ENCODE measurements at places on chromosomes 7 and 10.

GRCh38 chr10:80770239-80770638 is 232.5 kb downstream of the SH2D4B start:
- no peak for DNase-seq

DNA sequence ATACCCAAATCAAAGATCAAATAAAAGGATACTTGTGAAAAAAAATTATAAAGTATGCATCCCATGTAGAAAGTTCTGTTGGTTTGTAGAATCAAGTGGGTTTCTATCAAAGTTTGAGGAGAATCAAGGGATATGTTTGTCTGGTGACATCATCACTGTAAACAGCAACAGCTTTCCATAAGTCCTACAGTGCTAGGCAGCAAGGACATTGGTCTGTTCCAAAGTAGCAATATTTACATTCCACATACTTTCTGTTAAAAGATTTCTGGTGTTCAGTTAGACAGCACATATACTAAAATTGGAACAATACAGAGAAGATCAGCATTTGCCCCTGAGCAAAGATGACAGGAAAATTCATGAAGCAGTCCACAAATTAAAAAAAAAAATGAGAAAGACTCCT is 683.9 kb downstream of the XPNPEP1 start:
- no peak for DNase-seq

DNA sequence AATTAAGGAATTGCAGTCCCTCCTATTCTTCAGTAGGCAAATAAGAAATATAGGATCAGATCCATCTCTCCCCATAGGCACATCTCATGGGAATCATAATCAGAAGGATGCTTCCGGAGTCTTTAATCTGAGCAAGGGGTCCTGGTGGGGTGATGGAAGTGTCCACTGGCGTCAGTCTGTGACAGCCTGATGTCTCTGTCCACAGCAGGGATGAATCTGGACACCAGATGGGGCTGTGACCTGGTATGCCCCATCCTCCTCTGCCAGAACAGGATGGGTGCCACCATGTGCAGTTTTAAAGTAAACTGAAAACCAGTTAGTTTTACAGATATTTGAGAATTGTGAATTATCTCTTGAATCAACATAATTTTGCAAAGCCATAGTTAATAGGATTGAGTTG is 148.7 kb downstream of the C1GALT1 start:
- no peak for DNase-seq

DNA sequence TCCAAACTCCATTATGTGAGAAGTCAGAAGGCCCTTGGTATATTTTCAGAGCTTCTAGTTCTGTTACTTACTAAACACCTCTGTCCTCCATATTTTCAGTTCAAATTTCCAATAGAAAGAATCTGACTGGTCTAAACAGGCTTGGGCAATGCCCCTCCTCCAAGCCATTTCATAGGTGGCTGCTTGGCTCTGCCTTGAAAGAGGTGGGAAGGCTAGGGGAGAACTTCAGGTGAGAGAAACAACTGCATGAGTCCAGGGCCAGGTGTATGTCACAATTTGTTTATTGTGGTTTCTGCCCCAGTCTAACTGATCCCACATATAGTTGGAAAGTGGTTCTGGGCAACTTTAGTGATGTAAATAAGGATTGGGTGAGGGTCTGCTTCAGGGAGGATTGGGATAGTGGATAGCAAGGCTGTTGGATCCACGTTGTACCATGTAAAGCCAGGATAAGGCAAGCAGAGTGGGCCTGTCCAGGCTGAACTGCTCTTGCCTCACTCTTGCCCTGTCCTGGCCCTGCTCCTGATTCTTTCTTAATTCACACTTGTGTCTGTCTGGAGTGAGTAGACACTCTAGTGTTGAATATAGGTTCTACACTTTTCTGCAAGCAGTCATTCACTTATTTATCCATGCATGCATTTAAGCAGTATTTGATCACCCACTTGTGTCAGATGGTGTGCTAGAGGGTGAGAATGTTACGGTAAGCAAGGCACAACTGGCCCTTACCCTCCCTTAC is 67.5 kb upstream of the COMTD1 start:
- no peak for DNase-seq

DNA sequence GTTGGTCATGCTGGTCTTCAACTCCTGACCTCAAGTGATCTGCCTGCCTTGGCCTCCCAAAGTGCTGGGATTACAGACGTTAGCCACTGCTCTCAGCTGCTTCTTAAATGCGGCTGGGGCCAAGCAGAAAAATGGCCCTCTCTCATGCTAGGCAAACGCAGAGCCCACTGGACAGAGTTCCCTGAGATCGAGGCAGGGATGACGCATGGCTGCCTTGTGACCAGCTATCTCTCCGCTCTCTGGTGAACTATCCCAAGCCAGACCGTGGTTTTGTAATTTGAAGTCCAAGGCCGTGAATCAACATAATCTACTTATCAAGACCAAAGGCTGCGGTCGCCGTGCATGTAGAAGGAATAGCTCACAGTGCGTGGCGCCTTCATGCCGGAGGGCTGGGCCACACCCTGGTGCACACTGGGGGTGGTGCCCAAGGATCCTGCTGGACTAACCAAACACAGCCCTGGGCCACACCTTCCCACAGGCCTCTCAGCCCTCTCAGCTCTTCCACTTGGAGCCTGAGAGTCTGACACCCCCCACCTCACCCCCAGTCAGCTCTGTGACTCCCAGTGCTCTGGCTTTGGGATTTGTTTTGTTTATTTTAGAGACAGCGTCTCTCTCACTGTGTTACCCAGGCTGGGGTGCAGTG is 88.1 kb upstream of the CUX1 start:
- DNase-seq: peak; percentile 75

- peak; percentile 63 for DNase-seq
Observed at GRCh38 chr10:124020981-124021815, 72.2 kb downstream of the CHST15 start.

DNA sequence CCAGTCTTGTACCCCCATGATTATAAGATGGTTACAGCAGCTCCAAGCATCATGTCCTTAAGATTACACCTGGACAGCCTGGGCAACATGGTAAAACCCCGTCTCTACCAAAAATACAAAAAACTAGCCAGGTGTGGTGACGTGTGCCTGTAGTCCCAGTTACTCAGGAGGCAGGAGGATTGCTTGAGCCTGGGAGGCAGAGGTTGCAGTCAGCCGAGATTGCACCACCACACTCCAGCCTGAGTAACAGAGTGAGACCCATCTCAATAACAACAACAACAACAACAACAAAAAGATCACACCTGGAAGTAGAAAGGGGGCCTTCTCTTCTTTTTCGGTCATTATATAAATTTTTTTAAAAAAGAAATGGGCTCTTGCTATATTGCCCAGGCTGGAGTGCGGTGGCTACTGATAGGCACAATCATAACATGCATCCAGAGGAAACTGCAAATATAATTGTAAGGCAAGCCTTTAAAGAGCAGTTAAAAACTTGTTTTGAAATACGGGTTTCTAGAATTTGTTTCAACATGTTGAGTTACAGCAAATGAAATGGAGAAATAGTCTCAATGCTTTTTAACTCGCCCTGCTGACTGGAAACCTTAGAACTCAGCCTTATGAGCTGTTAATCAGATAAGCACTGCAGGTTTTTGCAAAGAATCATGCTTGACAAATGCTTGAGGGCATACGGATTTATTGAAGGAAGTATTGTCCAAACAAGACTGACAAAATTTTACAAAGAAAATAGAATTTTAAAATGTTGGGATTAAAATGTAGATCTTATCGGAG is 4.7 kb upstream of the ENTPD7 start:
- peak; percentile 46 for DNase-seq

- DNase-seq: no peak
Observed at GRCh38 chr7:39531818-39532217, 34.4 kb upstream of the YAE1 start.

- no peak for DNase-seq
Observed at GRCh38 chr7:44216521-44217222, 15.9 kb downstream of the YKT6 start.

DNA sequence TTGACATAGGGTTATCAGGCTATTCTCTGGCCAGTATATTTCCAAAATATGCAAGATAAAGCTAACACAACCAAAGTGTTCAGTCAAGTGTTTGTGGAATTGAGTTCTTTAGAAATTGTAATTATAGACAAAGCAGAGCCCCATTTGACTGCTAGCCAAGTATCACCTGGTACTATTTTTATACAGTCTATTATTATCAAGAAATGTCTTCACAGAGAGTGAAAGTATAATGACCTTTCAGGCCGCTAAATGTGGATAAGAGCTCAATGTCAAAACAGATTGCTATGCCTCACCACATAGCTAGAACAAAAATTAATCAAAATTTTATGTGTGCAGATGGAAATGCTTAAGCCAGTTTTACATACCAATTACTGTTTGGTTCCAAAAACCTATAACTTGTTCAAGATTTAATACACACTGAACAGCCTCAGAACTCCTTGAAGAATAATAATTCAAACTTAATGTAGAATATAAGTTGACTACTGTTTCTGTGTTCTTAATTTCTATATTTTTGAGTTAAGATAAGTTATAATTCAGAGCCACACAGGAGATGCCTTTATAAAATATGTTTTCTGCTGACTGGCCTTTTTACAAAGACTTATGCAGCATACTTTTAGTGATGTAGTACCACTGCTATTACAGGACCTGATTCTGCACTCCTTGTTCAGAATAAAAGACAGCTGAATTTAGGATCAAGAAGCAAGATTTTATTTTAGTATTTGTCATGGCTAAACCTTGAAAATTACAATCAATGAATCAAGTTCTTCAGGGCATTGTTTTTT is 31.0 kb downstream of the PRPS1L1 start:
- DNase-seq: no peak

- no peak for DNase-seq
Observed at GRCh38 chr7:37092548-37092947, 356.1 kb downstream of the ELMO1 start.

GRCh38 chr10:119470920-119471702 is 71.4 kb downstream of the RGS10 start:
- DNase-seq: no peak

DNA sequence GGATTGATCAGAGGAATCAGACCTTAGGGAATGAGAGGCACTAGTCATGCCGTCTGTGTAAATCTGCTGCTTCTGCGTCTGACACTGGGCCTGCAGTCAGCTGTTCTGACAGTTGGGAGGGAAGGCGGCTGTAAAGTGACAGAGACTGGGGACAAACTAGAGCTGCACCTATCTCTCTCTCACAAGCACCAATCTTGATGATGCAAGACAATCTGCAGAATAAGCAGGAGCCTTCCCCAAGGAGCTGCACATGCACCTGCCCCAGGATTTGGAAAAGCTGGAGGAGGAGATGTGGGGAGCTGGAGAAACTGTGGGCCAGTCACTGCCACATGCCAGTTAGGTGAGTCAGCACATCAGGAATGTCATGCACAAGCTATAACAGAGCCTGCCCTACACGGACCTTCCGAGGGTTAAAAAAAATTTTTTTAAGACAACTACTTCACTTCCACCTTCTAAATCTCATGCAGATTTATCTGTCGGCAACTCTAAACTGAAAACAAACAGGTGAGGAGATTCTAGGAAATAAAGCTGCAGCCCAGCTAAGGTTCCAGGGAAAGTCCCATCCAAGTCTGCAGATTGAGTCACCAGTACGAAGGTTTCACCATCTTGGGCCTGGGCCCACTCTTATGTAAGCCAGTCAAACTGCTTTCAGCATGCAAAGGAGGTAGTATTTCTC is 39.2 kb downstream of the ENO4 start:
- DNase-seq: peak; percentile 93

GRCh38 chr7:94047956-94048355 is 43.8 kb upstream of the BET1 start:
- no peak for DNase-seq

DNA sequence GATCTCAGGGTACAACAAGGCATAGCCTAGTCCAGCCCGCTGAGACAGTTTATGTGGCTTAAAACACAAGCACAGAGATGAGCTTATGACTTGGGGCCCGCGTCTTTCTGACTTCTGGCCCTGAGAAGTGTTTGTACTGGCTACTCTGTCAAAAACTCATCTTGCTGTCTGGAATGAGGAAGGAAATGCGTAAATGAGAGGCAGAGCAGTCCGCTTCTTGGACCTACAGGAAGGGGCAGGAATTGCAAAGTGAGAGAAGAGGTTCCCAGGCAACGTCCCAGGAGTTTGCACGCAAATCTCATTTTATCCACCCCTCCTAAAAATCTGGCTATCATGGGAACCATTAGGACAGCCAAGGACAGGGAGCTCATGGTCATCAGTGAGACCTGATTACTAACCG is 5.5 kb downstream of the ANXA11 start:
- DNase-seq: no peak

DNA sequence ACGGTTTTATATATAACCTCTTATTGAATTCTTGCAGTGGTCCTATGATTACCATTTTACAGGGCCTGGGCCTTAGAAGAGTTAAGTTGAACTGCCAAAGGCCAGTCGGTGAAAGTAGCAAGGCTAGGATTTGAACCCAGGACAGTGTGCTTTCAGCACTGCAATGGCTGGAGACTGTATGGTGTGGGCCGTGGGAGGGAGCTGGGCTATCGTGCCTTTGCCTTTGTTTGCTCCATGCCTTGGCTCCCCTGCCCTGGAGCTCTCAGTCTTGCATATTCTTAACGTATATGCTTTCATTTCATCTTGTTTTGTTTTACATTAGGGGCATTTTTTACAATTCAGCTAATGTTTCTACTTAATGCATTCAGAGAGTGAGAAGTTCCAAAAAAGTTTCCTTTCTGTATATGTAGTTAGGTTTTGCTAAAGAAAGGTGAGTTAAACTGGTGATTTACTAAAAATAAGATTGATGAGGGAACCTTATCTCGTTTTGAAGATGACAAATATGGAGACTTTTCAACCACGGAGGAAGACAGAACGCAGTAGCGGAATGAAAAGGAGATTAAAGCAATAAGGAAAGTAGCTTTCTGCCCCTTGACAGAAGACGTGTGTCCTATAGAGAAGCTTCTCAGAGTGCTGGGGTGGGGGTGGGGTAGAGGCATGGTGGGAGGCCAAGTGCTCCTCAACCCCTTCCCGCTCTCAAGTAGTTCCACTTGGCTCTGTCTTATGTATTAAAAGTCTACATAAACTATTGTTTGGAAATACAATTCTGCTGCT is 82.5 kb downstream of the RTKN2 start:
- no peak for DNase-seq

DNA sequence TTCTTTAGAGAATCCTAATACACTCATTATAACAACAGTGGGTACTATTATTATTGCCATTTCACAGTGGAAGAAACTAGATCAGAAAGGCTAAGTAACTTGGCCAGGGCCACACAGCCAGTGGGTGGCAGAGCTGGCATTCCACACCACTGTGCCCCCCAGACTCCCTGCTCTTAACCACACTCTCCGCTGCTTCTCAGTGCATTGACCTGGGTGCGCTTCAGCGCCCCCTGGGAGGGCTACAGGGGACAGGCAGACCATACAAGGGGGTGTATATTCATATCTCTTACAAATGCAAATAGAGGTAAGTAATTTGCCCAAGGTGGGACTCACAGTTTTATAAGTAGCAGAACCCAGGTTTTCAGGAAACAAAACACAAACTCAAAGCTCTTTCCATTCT is 77.0 kb upstream of the NMT2 start:
- DNase-seq: peak; percentile 6

- no peak for DNase-seq
Observed at GRCh38 chr10:129869596-129870473, 94.2 kb downstream of the EBF3 start.

- no peak for DNase-seq
Observed at GRCh38 chr7:96080027-96080426, 241.9 kb downstream of the SLC25A13 start.

All from MCF 10A (cell line).